ENCODE measurements at places on chromosomes 2 and 18.

DNA sequence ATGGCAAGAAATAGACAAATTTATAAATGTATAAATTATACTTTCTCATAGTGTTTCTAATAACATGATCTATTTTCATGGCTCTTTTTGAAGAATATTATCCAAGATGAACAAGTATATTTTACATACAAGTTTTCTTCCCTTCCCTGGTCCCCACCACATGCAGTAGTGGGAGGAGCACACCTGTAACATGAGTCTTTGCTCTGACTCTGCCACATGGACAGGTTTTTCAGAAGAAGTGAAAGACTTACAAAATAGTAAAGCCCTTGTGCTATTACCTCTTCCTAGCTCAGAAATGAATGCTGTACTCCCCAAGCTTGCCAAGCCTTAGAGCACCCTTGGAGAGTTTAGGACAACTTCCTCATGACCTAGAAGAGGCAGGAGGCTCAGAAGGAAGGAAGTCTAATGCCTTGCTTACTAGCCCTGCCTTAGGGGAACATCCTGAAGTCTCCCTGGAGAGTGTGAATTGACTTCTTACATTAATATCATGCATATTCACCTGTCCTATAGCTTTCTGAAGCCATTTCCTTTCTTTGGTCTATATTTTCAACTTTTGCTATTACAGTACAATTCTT is 18.4 kb downstream of the MXD1 start:
- DNase-seq = no peak

DNA sequence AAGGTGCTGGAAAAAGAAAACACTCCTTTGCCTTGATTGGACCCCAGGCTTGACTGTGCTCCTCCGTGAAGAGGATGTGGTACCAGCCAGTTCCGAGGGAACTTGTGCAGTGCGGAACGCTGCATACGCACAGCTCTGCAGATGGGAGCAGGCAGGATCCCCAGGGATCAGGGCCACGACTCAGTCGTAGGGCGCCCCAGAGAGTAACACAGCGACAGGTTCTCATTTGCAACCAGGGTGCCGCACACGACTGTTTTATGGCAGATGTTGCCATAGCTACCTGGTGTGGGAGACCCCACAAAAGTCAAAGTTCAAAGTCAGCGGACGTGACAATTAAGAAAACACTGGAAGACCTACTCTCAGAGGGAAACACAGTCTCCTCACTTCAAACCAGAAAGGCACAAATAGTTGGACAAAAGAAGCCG is 779 bp downstream of the MALL start:
- no peak for DNase-seq

DNA sequence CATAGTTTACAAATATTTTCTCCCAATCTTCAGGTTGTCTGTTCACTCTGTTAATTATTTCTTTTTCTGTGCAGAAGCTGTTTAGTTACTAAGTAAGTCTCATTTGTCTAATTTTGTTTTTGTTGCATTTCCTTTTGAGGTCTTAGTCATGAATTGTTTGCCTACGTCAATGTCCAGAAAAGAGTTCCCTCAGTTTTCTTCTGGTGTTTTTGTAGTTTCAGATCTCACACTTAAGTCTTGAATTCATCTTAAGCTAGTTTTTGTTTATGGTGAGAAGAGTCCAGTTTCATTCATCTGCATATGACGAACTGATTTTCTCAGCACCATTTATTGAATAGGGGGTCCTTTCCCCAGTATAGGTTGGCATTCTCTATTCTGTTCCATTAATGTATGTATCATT is 1252.2 kb upstream of the TMEFF2 start:
- DNase-seq = no peak

- no peak for DNase-seq
Observed at GRCh38 chr2:46590319-46590718, 111.0 kb downstream of the TMEM247 start.

GRCh38 chr18:11269257-11269656 is 119.9 kb upstream of the PIEZO2 start:
- DNase-seq = no peak

DNA sequence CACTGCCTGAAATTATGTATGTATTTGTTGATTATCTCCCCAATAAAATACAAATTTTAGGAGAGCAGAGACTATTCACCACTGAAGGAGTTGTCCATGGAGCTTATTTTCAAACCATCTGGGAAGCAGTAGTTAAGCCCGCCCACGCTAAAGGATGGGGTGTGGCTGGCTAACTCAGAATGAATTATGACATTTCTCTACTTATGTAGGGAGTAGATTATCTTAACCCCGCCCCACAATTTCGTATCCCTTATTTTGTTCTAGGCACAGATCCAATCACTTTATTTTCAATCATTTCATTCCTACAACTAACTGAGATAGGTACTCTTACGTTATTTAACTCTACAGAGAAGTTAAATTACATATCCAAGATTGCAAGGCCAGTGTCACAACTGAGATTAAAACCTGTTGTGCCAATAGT is 1.4 kb upstream of the LAPTM4A start:
- DNase-seq = no peak

DNA sequence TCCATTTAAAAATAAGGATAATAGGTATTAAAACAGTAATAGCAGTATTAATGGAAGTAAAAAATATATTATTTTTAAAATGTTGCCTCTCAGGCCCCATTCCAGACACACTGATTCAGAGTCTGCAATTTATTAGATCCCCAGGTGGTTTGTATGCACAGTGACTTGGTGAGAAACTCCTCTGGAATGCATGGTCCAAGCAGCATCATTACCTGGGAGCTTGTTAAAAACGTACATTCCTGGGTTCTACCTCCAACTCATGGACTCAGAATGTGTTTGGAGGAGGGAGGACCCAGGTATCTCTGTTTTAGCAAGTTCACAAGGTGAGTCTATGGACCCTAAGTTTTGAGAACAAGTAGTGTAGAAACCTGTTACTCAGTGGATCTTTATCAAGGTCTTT is 95.6 kb downstream of the ITGA4 start:
- no peak for DNase-seq

GRCh38 chr2:26088038-26088643 is 54.3 kb downstream of the RAB10 start:
- DNase-seq = peak; percentile 32

DNA sequence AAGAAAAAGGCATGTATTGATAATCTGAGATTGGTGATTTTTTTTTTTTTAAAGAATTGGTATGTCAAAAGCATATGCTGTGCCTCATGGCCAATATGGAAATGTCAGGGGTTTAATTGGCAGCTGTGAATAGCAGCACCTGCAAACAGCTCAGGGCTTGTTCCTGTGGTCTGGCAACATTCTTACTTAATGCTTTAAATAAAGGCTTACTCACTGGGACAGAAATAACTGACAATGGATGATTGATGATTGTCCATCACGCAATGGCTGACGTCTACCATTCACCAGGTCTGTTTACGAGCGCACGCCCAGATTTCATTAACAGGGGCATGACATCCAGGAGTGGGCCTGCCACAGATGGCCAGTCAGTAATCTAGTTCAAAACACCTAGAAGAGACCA is 66.7 kb downstream of the ETAA1 start:
- no peak for DNase-seq

GRCh38 chr2:29718076-29718686 is 203.2 kb downstream of the ALK start:
- DNase-seq = no peak

DNA sequence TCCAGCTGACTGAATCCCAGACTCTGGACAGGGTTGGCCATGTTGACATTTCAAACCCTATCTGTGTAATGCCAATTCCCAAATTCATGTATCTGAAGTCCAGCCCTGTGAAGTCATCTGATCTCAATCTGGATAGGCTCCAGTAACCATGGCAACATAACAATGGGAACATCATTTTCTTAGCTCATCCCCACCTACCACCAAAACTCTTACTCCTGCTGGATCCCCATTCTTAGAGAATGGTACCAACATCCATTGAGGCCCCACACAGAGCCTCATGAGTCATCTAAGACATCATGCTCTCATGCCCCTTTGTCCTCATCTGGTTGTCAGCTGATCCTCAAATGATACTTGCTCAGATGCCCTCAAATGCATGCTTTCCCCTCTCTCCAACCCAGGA is 58.9 kb upstream of the TEX51 start:
- no peak for DNase-seq

GRCh38 chr2:237859533-237860272 is at the start of gene RAMP1:
Gene RAMP1, plus strand, starts transcription at chr2:237859623. Its CDS starts 53 bp downstream, at chr2:237859676.
- no peak for DNase-seq

- no peak for DNase-seq
Observed at GRCh38 chr18:62663731-62664336, 51.5 kb upstream of the PHLPP1 start.

- DNase-seq = no peak
Observed at GRCh38 chr2:205730701-205731582, 48.6 kb downstream of the NRP2 start.

GRCh38 chr2:95264624-95265023 is 9.6 kb upstream of the PROM2 start:
- peak; percentile 12 for DNase-seq

DNA sequence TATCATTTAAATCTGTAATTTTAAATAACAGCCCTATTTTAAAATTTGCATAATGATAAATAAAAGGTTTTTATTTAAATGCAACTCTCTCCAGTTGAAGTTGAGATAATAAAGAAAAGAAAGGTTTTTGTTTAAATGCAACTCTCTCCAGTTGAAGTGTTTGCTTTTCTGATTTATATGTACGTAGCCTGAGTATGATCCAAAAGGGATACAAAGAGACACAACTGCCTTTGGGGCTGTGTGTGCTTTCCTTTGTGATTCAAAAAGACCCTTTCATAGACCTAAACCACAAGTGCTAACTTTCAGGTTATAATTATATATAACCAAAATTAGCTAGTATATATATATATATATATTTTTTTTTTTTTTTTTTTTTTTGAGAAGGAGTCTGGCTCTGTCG is 76.2 kb upstream of the MFF start:
- DNase-seq = no peak

DNA sequence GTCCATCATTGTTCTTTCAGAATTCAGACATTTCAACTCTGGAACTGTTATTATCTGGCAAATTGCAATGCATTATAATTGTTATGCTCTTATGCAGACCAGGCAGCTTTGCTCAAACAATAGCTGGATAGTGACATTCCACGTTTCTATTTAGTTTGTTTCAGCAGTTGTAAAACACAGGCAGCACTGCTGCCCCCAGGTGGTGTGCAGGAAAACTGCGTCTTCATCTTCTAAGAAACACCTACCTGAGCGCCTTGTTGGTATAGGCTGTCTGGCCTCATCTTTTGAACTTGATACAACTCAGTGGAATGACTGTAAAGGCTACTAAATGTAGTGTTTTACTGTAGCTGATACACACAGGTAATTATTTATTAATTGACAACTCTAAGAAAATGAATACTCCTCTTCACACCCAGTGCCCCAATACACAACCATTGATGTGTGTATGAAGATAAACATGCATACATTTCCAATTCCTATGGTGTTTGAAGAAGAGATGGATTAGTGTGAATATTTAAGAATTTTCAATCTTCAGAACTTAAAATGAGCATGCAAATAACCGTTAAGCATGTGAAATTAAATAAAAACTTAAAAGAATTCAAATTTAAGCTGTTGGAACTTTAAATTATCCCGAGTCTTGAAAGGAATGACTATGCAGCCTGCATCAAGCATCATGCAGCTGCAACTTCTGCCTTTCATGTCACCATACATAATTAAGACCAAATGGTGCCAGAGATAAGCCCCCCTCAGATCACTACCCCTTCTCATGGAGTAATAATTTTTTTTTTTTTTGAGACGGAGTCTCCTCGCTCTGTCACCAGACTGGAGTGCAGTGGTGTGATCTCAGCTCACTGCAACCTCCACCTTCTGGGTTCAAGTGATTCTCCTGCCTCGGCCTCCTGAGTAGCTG is 85.6 kb downstream of the CD8B2 start:
- no peak for DNase-seq

DNA sequence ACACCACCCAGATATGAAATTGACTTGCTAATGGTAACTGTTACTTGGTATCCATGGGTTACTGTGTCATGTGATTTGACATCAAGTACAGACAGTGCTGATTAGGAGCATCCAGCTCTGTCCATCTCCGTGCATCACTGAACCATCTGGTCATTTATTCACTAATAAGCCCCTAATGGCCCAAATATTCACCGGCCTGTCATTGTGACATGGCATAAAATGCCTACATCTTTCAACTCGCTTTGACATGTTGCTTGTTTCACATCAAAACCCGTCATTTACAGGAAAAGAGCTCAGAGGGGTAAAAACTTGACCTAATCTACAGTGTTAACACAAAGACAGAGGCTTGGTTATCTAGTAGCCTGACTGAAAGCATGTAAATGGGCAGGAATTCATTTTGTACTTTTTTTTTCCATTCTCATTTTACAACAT is 308.9 kb upstream of the ATP5MC3 start:
- DNase-seq = no peak

- no peak for DNase-seq
Observed at GRCh38 chr2:178108176-178108575, 4.1 kb upstream of the RBM45 start.

DNA sequence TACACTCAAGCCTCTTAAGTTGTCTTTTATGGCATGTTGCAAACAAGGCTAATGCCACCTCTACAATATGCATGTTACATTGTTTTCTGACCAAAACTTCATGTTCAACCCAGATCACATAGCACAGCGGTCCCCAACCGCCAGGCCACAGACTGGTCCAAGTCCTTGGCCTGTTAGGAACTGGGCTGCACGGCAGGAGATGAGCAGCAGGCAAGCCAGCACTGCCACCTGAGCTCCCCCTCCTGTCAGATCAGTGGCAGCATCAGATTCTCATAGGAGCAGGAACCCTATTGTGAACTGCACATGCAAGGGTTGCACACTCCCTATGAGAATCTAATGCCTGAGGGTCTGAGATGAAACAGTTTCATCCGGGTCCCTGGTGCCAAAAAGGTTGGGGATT is 324.8 kb upstream of the CHAC2 start:
- DNase-seq = no peak

DNA sequence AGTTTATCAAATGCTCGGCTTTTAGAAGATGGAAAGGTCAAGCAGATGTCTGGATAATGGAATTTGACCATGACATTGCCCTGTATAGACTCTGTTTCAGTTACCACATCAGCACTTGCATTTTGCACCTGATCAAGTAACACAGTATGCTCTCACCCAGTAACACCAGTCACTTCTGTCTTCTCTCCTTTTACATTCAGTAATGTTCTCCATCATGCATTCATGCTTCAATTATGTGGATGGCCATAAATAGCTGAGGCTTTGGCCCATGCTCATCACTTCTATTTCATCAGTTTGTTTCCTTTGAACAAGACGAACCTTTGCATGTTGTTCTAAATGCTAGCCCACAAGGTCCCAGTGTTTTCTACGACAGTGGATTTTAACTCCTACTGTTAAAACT is 322.9 kb upstream of the ACVR2A start:
- DNase-seq = no peak

DNA sequence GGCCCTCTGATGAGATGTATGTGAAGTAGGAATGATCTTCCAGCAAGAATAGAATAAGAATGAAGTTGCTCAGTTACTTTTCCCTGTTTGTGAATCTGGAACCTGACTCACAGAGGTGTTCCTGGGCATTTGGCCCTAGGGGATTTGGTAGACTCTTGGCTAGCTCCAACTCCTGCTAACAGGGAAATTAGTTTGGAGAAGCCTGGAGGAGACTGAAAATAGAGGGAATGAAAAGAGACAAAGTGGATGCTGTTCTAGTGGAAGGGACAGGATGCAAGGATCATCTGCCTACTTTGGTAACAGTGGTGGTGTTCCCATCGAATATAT is 19.6 kb downstream of the TMEM17 start:
- no peak for DNase-seq

GRCh38 chr18:54357082-54357659 is 487 bp downstream of the STARD6 start:
- no peak for DNase-seq

All from 8988T (cell line).